ENCODE measurements at places on chromosomes 1 and 21. TPM values are rescaled to one million over a fixed set of nuclear protein-coding genes. Genes with fewer than 3 reads are reported as not detected.

Gene EDN2
- total RNA-seq, result not detected

Gene SPRR3
- total RNA-seq, result not detected

Gene VSIG8
- not detected for total RNA-seq

Gene CFAP141
- not detected for total RNA-seq

Gene MUL1
- 25.5 TPM for total RNA-seq

Gene TSSK3
- 1.2 TPM for total RNA-seq

Gene VAMP3
- 37.1 TPM for total RNA-seq

Gene PIGR
- 0.05 TPM for total RNA-seq

Gene BRINP3
- not detected for total RNA-seq

Gene LAX1
- total RNA-seq, result 14.6 TPM

Gene CFAP410
- 17.4 TPM for total RNA-seq

Gene CLCNKA
- total RNA-seq, result not detected

Gene INSRR
- 0.63 TPM for total RNA-seq

Gene ADORA1
- not detected for total RNA-seq

Gene IGSF21
- total RNA-seq, result not detected

Gene NPPB
- not detected for total RNA-seq

Gene MAN1C1
- 9.4 TPM for total RNA-seq

Gene EVI5
- 1.4 TPM for total RNA-seq
